ENCODE measurements at places on chromosomes 12 and 14. TPM values are rescaled to one million over a fixed set of nuclear protein-coding genes. Genes with fewer than 3 reads are reported as not detected.

The RPGRIP1 gene
- total RNA-seq: 0.08 TPM

DNA sequence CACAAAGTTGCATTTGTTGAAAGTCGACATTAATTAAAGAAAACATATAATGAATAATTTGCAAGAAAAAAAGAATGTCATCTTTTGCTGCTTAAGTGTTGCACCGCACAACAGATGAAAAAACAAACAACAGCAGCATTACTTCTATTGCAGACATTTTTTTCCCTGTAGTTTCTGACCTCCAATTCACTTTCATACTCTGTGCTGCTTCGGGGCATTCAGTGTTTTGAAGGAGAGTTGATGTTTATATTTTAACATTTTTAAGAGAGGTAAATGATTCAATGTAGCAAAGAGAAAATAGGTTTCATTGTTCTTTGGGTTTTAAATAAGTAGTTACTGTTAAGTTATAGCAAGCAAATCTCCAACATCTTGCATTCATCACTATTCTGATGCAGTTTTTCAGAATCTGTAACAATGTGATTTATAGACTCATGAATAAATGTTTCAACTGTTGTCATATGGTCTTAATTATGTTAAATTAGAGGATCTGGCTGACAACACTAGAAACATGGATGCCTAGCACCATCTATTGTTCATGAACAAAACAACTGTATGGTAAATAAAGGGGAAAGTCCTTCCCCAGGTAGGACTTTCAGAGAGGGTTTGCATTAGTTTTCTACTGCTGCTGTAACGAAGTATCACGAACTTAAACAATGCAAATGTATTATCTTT, 168.1 kb downstream of the BCAT1 start:
- no peak for DNase-seq

DNA sequence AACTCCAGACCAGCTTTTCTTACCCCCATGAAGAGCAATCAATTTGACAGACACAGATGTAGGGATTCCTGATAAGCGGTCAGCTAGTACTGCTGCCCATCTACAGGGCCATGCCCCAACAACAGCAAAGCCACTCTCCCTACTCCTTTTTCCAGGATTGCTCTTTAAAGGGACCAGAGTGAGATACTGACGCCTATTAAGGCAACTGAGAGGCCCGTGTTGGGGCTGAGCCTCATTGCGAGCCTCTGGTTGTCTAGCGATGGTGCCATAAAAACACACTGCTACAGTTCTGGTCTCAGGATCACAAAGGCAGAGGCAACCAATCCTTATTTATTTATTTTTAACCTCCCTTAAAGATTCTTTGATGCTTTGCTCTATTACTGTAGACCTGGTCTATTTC, 31.1 kb downstream of the AK7 start:
- DNase-seq: no peak

The FZD10 gene
- not detected for total RNA-seq

DNA sequence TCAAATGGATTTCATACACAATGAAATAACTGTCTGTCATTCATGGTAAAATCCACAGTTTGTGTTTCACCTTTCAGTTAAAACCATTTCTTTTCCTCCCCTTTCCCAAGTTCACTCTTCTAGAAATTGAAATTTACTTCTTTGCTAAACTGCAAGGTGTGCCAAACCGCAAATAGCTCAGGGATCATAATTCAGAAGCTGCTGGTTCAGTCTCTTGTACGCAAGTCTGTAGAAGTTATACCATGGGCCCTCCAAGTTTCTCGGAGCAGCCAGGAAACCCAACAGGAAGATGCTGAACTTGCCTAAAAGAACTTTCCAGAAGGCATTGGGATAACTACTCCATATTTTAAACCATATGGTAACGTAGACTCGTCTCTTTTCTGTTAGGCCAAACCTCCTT, 268.9 kb downstream of the FLRT2 start:
- DNase-seq: no peak

DNA sequence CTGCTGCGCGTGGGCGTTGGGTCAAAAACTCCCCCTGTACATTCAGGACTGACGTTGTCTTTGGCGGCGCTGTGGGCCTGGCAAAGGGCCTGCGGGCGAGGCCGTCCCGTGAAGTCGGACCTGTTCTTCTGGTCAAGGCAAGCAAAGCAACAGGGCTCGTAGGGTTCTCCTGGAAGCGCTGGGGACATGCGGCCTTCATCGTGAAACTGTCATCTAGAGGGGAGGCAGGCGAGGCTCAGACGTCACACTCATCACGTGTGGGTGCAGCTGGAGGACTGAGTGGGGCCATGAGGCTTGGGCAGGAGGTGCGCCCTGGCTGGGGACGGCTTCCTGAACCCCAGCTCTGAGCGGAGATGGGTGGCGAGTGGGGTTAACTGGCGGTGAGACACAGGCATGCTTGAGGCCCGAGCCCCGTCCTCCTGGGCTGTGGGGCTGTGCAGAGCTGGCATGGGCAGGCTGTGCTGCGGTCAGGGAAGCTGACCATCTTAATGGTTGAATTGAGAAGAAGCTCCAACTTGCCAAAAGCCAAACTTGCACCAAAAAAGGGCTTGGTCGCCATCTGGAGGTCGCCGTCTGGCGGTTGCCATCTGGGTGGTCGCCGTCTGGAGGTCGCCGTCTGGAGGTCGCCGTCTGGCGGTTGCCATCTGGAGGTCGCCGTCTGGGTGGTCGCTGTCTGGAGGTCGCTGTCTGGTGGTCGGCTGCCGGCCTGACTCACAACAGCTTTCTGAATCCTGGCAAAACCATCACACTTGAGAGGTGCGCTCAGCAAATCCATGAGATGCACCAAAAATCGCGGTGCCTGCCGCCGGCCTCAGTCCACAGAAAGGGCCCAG, 66.2 kb downstream of the NOC4L start:
- no peak for DNase-seq

- DNase-seq: no peak
These were observed 232.1 kb downstream of the FOXN3 start for GRCh38 chr14:89184952-89185351.

- no peak for DNase-seq
These were observed 151.3 kb downstream of the PTPN11 start for GRCh38 chr12:112570096-112570495.

The TM7SF3 gene
- total RNA-seq: 33.6 TPM

DNA sequence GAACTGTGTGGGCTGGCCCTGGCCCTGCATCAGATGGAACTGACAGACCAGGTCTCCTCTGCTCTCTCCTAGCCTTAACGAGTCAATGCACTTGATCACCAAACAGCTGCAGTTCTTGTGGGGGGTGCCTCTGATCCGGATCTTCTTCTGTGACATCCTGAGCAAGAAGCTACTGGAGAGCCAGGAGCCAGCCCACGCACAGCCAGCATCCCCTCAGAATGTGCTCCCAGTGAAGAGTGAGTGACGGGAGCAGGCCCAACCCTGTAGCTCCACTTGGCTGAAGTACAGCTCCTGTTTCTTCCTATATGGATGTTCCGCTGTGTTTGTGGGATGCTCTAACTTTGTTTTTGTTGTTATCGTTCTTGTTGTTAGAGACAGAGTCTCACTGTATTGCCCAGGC, 23.9 kb downstream of the UBE3B start:
- DNase-seq: no peak

The SERPINA12 gene
- total RNA-seq: not detected

DNA sequence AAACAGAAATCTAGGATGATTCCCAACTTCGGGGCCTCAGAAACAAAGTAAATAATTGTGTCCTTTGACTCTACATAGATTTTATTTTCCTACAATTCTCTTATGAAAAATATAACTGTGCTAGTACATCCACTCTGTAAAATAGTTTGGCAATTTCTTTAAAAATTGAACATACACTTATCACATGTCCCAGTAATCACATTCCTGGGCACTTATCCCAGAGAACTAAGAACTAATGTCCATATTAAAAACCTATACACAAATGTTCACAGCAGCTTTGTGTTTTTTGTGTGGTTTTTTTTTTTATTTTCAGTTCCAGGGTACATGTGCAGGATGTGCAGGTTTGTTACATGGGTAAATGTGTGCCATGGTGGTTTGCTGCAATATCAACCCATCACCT, 99.0 kb downstream of the KCNH5 start:
- DNase-seq: no peak

- peak; percentile 14 for DNase-seq
These were observed 8.5 kb upstream of the PTPRB start for GRCh38 chr12:70645494-70646317.
